ENCODE measurements at places on chromosomes 5 and 9. TPM values are rescaled to one million over a fixed set of nuclear protein-coding genes. Genes with fewer than 3 reads are reported as not detected.

The PCDHB16 gene
- total RNA-seq: 0.08 TPM

The SPINK7 gene
- total RNA-seq: not detected

The GPRIN1 gene
- total RNA-seq: 0.11 TPM

The FOXI1 gene
- total RNA-seq: 0.13 TPM

The MEIKIN gene
- not detected for total RNA-seq

The SYK gene
- total RNA-seq: 8.5 TPM

The CAPSL gene
- not detected for total RNA-seq

The OBP2B gene
- total RNA-seq: not detected

The OXCT1 gene
- total RNA-seq: 53.1 TPM

The LCN15 gene
- not detected for total RNA-seq

The SHOC1 gene
- total RNA-seq: not detected

The KCNN2 gene
- total RNA-seq: not detected

The LVRN gene
- 0.16 TPM for total RNA-seq

The STK32A gene
- total RNA-seq: not detected

The SLC1A1 gene
- total RNA-seq: not detected

The PDE6A gene
- total RNA-seq: not detected

The PCDH12 gene
- 1.5 TPM for total RNA-seq

The HTR4 gene
- total RNA-seq: not detected

The TAF11L5 gene
- total RNA-seq: not detected

The ECSCR gene
- not detected for total RNA-seq

The PCDHA1 gene
- total RNA-seq: not detected

All from naive thymus-derived CD4-positive, alpha-beta T cell (primary cell).